ENCODE measurements at places on chromosomes 7 and 10.

- DNase-seq = no peak
Observed at GRCh38 chr7:77417801-77418200, 1.7 kb upstream of the GSAP start.

DNA sequence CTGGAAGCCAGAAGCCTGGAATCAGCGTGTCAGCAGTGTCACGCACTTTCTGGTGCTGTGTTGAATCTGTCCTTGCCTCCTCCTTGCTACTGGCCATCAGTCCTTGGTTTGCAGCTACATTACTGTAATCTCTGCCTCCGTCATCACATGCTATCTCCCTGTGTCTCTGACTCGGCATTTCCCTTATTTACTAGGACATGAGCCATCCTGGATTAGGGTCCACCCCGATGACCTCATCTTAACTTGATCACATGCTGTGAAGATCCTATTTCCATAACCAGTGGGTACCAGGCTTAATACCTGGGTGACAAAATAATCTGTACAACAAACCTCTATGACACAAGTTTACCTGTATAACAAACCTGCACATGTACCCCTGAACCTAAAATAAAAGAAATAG is 518.0 kb upstream of the KLF6 start:
- DNase-seq = no peak

DNA sequence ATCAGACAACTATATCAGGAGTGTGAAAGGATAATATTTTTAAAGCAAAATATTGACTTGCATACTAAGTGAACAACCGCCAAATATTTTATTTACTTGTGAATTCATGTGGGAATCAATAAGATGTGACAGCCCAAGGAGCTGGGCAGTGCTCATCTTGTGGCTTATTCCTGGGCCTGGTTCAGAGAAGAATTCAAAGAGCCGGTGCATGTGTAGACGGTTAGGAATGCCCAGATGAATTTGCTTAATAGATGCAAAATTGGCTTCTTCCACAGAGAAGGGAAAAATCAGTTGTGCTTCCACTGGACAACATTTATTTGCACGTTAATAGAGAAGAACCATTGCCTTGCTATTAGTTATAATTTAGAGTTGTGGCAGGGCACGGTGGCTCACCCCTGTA is 4.4 kb downstream of the MYL7 start:
- DNase-seq = no peak

- no peak for DNase-seq
Observed at GRCh38 chr7:100570954-100571828, 2.5 kb downstream of the SAP25 start.

DNA sequence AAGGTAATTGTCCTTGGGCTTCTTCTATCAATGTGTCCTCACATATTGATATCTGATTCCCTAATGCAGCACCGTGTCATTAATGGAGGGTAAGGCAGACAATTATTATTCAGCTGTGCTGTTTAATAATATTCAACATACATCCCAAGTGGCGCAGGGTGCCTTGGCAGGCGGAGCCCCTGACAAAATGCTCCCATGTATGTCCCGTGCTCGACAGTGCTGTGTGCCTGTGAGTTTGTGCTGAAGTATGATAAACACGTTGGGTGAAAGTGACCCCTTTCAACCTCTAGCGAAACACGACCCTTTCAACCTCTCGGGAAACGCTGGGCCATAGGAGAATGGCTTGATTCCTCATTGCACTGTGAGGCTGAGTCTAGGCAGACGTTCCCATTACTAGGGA is 31.3 kb downstream of the PFKP start:
- DNase-seq = no peak

DNA sequence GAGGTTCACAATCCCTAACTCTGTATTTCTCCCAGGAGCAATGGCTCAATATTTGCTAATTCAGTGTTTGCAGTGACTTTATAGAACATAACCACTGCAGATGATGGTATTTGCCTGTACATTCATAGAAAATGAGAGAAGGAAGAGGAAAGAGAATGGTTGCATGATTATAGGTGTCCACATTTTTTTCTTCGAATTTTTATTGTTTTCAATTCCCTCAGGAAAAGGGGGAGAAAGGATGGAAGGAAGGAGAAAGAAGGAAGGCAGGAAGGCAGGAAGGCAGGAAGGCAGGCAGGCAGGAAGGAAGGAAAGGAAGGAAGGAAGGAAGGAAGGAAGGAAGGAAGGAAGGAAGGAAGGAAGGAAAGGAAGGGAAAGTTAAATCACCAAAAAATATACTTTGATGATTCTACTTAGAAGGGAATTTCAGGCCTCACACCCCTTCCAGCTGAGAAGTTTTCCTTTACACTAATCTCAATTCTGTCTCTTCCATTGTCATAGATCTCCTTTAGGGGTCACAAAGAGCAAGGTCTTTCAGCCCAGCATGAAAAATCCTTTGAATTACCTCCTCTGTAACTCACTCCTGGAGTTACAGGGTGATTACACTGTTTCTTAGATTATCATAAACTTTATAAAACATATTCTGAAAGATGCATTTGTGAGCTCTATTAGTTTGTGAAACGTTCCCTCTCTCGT is 118.8 kb upstream of the INHBA start:
- DNase-seq = no peak

DNA sequence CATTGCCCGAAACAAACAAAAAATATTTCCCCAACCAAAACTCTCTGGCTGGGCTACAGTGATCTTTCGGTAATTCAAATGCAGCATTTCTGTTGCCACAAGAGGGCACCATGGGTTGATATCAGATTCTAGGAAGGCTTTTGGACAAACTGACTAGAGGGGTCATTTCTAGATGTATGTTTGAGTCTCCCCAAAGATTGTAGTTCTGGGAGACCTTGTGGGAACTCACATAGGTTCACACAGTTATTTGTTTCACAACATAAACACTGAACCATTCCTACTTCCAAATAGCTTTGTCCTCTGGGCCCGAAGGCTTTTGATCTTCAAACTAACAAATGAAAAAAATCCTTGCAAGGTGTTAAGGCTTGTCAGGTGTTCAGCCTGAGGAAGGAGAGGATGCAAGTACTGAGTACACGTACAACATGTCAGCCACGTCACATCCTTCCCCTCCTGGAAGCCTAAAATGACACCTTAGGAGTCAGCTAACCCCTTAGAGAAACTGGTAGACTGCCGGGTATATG is 37.0 kb upstream of the IL15RA start:
- peak; percentile 77 for DNase-seq

DNA sequence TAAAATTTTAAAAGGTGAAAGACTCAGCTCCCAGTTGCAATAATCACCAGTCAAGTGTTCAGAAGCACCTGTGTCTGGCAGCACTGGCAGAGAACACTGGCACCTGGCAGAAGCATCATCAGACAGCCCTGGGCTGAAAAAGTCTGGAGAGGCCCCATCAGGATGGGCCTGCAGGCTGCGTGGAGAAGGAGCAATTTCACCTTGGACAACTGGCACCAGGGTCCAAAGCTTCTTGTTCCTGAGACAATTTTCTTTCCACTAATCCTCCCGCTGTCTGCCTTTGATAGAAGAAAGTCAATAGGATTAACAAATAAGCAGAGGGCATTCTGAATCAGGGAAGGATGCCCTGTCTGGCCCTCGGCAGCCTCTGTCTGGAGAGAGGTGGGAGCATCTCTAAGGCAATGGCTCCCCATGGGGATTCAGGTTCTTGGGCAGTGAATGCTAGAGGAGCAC is 6.5 kb downstream of the COBL start:
- no peak for DNase-seq

GRCh38 chr7:117279931-117280557 is 42.8 kb downstream of the WNT2 start:
- no peak for DNase-seq

DNA sequence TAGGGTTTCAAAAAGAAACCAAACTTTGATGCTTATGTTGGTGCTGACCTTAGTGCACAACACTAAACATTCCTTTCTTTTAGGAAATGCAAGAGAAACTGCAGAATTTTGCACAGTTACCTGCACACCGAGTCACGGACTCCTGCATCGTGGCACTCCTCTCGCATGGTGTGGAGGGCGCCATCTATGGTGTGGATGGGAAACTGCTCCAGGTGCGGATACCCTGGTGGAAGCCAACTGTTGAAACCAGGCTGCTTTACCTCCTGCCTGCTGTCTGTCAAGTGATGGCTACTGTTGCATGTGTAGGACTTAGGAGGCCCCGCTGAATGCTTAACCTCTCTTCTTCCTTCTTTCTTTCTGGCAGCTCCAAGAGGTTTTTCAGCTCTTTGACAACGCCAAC is 11.7 kb downstream of the CASP2 start:
- peak; percentile 59 for DNase-seq

GRCh38 chr10:33157103-33157502 is 177.4 kb downstream of the NRP1 start:
- DNase-seq = no peak

DNA sequence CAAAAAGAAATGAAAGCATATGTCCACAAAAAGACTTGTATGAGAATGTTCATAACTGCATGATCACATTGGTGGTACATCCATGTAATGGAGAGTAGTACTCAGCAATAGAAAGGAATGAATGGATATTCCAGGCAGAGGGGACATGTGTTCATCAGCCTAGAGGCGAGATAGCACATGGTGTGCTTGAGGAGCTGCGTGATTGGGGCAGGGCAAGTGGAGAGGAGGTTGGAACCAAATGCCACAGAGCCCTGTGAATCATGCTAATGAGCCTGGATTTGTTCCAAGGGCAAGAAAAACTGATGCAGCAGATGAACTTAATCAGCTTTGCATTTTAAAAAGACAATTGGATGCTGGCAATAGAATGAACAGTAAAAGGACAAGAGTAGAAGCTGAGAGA is 73.3 kb downstream of the C10orf90 start:
- no peak for DNase-seq

DNA sequence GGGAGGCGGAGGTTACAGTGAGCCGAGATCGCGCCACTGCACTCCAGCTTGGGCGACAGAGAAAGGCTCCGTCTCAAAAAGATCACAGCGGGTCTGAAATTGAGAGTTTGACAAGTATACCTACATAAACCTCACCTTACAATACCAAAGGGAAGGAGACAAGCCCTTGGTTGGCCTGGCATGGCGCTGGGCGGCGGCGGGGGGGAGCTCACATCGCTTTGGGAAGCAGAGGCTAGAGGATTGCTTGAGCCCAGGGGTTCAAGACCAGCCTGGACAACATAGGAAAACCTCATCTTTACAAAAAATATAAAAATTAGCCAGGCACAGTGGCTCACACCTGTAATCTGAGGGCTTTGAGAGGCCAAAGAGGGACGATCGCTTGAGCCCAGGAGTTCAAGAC is 1.1 kb upstream of the ARPC1A start:
- DNase-seq = no peak

DNA sequence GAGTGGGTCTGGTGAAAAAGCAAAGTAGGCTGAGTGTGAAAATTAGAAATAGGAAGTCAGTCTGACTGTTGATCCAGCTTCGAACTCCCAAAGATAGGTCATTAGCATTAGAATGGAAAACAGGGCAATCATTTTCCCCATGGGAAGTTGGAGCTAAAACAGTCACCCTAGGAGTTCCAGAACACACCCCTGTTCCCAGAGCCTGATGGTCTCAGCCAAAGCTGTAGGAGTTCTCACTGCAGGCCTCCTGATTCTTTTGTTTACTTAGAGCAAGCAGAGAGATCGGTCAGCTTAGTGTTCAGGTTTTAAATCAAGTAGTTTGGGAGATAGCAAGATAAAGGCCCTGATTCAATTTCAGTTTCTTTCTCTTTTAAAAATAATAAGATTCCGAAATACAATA is 28.8 kb upstream of the JCAD start:
- no peak for DNase-seq

DNA sequence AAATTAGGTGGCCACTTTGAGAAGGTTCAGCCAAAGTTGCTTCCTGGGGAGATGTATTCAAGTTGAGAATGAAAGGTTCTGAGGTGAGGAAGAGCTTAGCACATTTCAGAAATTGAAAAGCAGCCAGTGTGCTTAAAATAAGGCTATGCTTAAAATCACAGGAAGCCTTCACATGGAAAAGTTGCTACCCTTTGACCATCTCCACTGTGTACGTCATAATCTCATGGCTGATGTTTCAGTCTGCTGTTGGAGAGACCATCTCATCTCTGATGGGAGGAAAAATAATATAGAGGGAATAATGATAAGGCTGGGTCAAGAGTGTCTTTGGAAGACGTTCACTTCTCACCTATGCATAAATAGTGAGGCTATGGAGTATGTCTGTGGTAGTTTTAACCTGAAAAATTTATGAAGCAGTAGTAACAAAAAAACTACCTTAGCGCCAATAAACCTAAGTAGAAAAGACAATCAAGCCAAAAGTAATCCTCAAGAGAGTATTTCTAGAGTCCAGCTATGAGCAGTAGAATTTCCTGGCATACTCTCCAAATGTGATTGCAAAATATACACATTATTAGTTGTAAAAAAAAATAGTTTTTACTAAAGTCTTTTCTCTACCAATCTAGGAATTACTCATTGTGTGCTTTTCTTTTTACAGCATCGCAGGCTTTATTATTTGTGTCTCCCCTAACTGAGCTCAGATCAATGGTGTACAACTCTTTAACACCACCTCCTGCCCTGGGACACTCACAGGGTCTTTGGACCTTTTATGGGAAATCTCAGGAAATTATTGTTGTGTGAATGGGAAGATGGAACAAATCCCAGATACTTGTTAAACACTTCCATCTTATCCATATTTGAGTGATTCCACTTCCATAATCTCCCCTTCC is 435.2 kb upstream of the LRGUK start:
- DNase-seq = no peak

GRCh38 chr7:34603711-34604444 is 54.1 kb upstream of the NPSR1 start:
- no peak for DNase-seq

DNA sequence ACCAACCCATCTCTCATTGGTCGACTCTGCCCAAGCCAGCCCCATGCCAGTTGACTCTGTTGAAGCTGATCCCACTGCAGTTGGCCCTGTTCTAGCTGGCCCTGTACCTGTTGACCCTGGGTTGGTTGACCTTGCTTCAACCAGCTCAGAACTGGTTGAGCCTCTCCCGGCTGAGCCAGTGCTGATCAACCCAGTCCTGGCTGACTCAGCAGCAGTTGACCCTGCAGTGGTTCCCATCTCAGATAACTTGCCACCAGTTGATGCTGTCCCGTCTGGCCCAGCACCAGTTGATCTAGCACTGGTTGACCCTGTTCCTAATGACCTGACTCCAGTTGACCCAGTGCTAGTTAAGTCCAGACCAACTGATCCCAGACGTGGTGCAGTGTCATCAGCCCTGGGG is 7.4 kb downstream of the PPRC1 start:
- no peak for DNase-seq

DNA sequence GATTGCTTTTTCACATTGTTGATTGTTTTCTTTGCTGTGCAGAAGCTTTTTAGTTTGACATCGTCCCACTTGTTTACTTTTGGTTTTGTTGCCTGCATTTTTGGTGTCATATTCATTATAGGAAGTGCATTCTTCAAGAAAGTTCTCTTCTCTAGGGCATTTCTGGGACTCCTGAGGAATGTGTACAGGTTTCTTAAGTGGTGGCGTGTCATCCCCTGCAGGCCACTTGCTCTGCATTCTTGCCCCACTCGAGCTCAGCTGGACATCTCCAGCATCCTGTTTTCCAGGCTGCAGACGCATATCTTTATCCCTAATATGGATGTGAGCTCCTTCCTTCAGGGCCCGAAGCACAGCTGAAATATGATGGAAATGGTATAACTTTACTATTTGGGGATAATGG is 255.6 kb upstream of the HABP2 start:
- DNase-seq = no peak

- no peak for DNase-seq
Observed at GRCh38 chr7:123622660-123623386, 21.2 kb downstream of the ASB15 start.
